ENCODE measurements at places on chromosomes 12 and 14. TPM values are rescaled to one million over a fixed set of nuclear protein-coding genes. Genes with fewer than 3 reads are reported as not detected.

Gene SIX1
- total RNA-seq: not detected

- no peak for DNase-seq
These were observed 223.0 kb downstream of the SLC25A21 start for GRCh38 chr14:36949371-36949770.

DNA sequence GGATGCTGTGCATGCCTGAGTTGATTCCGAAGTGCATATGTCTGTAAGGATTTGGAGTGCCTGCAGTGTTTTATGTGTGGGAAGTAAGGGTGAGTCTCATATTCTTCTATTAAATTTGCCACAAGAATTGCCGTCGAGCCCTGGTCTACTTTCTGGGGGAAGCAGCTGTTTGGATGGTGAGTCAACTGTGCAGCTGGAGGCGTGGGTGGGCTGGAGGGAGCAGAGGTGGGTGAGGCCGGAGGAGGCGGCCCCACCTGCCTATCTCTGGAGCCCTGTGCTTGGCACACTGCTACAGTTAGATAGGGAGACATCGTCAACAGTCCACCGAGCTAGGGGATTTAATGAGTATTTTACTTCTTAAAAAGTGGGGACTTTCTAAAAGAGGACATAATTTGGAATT is 9.7 kb downstream of the GLRX5 start:
- DNase-seq: no peak

DNA sequence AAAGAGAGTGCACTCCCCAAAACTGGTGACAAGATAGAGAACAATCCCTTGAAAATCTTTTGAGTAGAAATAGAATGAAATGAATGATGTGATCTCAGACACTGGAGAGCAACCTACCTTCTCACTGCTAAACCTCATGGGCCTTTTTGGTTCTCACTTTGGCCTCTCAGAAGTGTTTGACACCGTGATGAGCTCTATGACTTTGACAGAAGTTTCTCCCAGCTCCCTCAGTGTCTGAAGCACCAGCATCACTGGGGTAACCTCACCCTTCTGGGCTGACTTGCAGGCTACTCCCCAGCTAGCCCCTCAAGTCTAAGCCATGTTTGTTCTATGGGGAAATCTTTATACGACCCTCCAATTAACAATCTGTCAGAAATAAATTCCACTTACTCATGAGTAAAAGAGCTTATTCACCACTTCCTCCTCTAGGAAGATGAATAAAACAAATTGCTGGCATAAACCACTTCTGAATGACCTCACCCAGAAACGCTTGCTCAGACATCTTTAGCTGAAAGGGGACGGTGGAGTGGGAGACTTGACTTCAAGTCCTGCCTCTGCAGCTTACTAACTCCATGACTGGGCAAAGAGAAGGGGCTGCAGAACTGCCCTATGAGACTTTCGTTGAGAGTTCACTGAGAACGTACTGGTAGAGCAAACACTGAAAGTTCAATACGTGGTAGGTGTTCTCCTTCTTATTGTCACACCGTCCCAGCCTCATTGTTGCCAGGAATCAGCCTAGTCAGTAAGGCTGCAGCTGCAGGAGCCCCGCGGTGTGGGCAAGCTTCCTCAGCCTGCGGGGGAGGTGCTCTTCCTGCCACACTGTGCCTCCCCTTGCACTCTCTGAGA is 46.5 kb downstream of the ST8SIA1 start:
- peak; percentile 15 for DNase-seq

Measured in H7 (cell line).